Putamen (tissue), 1 donor: ENCODE measurements at places on chromosomes 2 and 18.

DNA sequence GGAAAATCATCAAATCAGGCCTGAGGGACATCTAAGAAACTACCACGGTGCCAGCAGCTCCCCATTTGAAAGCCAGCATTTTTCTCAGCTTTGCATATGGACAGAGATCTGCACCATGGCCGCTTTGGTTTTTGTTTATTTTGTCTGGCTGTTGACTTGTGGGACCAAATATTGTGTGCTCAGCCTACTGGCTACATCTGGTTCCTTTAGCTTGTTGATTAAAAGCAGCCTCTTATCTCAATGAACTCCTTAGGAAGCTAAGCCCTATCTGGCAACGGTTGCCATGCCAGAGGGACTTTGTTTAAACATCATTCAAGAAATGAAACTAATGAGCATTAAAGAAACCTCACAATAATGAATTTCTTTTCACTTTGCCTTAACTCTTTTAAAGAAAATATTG, 32.4 kb upstream of the CCDC150 start:
- no peak for DNase-seq

DNA sequence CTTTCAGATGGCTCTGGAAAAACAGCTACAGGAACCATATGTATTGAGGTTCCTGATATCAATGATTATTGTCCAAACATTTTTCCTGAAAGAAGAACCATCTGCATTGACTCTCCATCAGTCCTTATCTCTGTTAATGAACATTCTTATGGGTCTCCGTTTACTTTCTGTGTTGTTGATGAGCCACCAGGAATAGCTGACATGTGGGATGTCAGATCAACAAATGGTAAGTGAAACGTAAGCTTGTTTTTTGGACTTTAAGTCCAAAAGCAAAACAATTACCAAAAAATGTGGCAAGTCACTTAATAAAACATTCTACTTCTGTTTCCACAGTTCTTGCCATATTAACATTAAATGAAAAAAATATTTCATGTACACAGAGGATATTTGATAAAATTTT, 26.8 kb downstream of the DSG4 start:
- no peak for DNase-seq

GRCh38 chr18:47964053-47964452, 33.6 kb upstream of the SMAD2 start:
- no peak for DNase-seq

- DNase-seq = no peak
These were observed 178.2 kb downstream of the ANAPC1 start for GRCh38 chr2:111705711-111706336.

- peak; percentile 39 for DNase-seq
These were observed 2.5 kb downstream of the RTN4 start for GRCh38 chr2:55047677-55048299.

DNA sequence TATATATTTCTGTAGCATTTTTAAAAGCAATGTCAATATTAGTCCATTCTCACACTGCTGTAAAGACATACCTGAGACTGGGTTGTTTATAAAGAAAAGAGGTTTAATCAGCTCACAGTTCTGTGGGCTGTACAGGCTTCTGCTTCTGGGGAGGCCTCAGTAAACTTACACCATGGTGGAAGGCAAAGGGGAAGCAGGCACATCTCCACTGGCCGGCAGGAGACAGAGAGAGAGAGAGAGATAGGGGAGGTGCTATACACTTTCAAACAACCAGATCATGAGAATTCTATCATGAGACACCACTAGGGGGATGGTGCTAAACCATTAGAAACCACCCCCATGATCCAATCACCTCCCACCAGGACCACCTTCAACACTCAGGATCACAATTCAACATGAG, 43.1 kb downstream of the CHMP3 start:
- no peak for DNase-seq

GRCh38 chr2:189203177-189203799, 23.7 kb upstream of the COL5A2 start:
- no peak for DNase-seq

GRCh38 chr2:221780281-221780688, 208.2 kb upstream of the EPHA4 start:
- DNase-seq = no peak

GRCh38 chr2:156136566-156136965, 196.0 kb downstream of the NR4A2 start:
- DNase-seq = no peak

DNA sequence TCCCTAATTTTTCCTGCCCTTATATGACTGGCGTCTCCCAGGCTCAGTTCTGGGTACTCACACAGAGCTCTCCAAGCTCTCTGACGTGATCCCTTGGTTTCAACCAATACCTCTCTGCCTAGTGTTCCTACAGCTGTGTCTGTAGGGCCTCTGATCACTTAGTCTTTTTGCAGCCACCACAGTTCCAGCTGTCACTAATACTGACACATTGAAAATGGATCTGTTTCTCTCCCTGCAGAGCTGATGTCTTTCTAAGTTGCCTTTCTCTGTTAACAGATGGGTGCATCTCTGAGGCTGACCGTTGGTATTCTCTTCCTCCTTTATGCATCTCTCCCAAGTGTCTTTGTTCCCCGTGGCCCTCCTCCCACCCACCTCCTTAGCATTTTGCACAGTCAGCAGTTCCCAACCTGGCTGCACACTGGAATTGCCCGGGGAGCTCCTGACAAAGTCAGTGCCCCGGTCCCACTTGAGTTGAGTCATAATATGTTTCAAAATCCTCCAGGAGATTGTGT, 62.5 kb downstream of the CERS6 start:
- DNase-seq = peak; percentile 21

DNA sequence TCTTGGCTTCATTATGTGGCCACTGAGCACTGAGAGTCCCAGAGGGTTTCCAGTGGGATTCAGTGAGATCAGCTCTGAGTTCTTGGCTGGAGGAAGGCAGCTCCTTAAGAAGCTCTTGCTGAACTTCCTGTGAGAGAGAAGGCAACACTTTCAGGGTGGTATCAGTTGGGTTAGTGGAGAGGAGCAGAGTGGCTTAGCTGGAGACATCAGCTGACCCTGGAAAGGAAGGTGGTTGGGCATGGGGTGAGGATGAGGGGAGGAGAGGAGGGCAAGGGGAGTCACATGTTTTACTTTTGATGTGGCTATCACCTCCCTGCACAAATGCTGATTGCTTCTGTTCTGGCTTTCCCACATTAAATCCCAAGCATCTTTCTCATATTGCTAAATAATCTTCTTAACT, 95.1 kb downstream of the ACOXL start:
- DNase-seq = no peak

- DNase-seq = no peak
These were observed 180.3 kb downstream of the AGAP1 start for GRCh38 chr2:235674146-235674545.

DNA sequence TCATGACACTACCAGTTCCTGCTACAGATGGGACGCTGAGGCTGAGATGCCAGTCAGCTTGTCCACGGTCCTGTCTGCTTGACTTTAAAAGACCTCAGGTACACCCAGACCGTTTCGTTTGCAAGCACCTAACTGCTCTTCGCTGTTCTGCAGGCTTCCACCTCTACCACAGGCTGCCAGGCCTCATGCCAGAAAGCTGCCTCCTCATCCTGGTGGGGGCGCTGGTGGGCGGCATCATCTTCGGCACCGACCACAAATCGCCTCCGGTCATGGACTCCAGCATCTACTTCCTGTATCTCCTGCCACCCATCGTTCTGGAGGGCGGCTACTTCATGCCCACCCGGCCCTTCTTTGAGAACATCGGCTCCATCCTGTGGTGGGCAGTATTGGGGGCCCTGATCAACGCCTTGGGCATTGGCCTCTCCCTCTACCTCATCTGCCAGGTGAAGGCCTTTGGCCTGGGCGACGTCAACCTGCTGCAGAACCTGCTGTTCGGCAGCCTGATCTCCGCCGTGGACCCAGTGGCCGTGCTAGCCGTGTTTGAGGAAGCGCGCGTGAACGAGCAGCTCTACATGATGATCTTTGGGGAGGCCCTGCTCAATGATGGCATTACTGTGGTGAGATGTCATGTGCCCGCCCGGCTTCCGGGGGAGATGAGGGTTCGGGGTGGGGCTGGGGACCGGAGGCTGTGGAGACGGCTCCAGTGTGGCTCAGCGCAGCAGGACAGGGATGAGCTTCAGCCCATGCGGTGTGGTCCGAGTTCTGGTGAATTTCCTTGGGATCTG, 5.9 kb downstream of the SLC9A4 start:
- DNase-seq = no peak

- DNase-seq = no peak
These were observed 31.1 kb downstream of the RNU4ATAC start for GRCh38 chr2:121561617-121562268.

- no peak for DNase-seq
These were observed 65.2 kb upstream of the MYCN start for GRCh38 chr2:15874854-15875804.

GRCh38 chr2:173299764-173300163, 54.9 kb upstream of the CDCA7 start:
- no peak for DNase-seq

- no peak for DNase-seq
These were observed 58.4 kb downstream of the TPGS2 start for GRCh38 chr18:36770315-36770946.

- no peak for DNase-seq
These were observed 234.4 kb upstream of the RBBP8 start for GRCh38 chr18:22698711-22699110.

DNA sequence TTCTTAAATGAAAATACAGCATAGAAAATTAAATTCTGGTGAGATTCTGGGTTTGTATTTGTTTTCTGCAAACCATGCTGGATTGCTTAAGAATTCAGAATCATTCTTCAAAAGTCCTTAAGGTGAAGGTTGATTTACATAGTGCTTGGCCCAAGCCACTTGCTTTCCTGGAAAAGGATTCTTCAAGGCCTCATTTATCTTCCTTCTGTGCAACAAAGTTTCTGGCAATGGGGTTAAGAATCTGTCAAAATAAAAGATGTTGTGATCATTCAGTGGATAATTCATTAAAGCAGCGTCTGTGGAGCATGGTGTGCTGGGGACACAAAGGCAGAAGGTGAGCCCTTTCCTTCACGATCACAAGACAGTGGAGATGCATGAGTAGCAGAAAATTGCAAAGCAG, 351.9 kb downstream of the GALR1 start:
- no peak for DNase-seq

GRCh38 chr2:1788478-1788959, 44.2 kb upstream of the PXDN start:
- DNase-seq = no peak

DNA sequence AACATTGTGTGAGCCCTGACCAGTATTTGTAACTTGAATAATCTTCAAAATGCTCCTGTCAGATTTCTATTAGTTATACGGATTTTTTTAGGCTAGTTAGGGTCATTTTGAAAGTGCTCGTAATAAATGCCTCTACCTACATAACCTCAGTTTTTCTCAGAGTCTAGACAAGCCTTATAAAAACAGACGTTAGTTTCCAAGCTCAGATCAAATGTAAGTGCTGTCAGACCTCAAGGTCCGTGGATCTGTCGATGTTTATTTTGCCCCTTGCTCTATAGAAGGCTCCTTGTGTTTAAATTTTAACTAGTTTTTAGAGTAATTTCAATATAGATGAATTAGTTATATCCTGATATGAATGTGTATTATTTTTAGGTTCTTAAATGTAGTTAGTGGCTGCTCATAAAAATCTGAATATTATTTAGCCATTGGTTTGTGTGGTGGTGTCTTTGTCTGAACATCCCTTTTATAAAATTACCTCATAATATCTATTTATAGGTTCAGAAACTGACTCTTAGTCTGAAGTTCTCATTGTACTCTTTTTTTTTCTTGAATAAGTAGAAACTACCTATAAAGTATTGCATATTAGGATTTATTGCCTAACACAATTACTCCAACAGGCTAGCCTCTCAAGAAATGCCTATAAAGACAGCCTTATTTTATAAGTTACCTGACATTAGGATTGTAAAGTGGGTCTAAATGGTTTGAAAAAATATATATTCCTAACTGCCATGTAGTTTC, 71.1 kb downstream of the MTA3 start:
- no peak for DNase-seq

DNA sequence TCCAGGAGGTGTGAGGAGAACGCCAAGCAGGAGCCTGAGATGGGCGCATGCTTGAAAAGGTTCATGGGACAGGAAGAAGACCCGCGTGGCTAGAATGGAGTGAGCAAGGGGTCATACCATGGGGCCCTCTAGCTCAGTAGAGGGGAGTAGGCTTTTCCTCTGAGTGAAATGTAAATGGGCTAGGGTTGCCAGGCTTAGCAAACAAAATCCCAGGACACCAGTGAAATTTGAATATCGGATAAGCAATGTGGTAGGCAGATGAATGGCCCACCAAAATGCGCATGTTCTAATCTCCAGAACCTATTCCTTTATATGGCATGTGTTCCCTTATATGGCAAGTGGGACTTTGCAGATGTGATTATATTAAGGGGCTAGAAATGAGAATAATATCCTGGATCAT, 174.1 kb upstream of the CCDC68 start:
- no peak for DNase-seq

DNA sequence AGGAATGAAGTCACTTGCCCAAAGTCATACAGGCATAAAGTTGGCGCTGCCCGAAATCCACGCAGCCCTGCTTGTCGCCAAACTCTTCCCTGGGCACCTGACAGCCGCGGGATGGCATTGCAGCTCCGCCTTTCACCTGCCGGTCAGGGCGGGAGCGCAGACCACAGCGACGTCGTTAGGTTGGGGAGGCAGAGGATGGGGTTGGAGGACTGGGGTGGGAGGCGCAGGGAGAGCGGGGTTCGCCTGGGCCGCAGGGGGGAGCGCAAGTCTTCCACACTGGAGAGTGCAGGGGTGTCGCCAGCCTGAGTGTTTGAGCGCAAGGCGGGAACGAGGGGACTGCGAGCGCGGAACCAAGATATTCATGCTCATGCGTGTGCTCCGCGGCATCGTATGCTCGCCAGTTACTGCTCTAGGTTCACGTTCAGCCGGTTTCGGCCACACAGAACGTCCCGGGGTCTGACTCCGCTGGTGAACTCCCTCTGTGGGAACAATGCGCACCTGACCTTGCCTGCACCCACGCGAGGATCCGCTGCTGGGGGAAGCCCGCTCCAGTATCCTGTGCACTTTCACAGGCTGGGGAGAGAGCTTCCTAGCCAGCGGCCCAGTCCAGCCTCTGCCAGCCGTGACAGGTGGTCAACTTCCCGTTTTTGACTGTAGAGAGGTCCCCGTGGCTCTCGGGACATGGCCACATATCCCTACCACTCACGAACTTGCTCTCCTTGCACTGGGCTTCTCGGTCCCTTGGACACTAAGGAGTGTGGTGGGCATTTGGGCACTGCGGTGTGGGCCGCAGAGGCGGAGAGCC, 767 bp upstream of the NPPC start:
- peak; percentile 43 for DNase-seq

DNA sequence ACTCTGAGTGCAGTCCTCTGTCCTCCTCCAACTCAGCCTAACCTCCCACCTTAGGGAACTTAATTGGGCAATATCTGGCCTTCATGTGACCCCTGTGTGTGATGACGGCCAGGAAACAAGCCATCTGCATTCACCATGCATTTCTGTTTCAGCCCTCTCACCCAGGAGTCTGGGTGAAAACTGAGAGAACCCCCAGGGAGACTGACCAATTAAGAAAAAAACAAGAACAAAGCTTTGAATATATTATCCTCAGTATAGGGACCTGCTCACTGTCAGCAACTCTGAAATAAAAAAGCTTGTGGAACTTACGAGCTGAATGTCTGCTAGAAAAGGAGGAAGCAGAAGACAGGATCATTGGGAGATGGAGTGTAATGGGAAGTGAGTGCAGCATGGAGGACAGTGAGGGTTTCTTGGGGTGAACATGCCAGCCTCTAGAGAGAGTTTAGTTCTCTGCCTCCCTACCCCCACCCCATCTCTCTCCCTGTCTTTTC, 9.5 kb downstream of the MAPRE2 start:
- DNase-seq = peak; percentile 34

- DNase-seq = no peak
These were observed 152.2 kb downstream of the PHLPP1 start for GRCh38 chr18:62867534-62867933.
